ENCODE measurements at places on chromosomes 2 and 18.

GRCh38 chr2:6025391-6025790 is 333.2 kb downstream of the SOX11 start:
- no peak for DNase-seq

GRCh38 chr2:234752966-234753365 is 198.9 kb upstream of the SH3BP4 start:
- DNase-seq = no peak

DNA sequence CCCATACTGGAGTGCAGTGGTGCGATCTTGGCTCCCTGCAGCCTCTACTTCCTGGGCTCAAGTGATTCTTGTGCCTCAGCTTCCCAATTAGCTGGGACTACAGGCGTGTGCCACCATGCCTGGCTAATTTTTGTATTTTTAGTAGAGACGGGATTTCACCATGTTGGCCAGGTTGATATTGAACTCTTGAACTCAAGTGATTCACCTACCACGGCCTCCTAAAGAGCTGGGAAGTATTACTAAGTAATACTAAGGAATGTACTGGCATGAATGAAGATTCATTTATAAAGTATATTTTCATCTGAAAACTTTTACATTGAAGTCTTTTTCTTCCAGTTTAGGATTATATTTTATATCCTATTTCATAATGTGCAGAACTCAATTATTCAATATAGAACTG is 38.1 kb downstream of the NUP35 start:
- peak; percentile 74 for DNase-seq

- DNase-seq = no peak
These were observed 88.2 kb downstream of the ACKR3 start for GRCh38 chr2:236657801-236658200.

DNA sequence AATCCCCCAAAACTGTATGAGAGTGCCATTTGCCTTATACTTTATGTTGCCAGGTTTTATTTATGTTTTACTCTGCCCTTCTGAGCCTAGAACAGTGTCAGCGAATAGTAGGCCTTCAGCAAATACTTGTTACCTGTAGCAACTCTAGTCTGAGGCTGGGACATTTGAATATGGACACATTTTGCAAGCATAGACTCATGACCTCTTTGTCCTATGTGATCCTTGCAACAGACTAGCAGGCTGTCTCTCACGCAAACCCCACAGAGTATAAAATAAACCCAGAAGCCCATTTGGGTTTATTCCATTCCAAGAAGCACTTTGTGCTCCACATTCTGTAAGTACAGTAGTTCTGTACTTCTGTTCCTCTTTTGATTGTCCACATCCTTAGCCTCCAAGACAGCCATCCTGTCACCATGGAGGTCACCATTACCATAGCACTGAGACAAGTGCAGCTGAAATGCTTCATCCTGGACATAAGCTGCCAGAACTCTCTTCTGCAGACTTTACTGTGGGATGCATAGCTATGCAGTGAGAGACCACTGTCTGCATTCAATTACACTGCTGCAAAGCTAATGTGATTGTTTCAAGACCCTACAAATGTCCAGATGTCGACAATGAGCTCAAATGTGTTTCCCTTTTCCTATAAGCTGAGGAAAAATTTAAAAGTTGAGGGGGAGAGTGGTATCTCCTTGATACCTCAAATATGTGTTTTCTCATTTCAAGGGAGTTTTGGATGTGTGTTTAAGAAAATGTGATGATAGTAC is 425.7 kb downstream of the PID1 start:
- no peak for DNase-seq

DNA sequence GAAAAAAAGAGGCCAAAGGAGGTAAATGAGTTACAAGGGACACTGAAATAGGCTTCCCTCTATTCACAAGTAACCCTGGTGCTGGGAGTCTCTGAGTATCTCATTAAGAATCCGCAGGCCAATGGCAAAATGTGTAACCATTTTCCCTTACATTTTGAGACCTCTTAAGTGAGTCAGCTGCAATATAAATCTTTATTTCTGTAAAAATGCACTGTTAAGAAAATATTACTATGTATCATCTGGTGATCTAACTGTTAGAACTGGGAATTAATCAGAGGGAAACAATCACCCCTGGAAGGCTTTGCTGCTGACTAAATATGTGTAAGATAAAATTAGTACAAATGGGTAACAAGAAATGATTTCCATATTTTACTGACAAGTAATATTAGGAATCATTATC is 483.1 kb upstream of the CHST9 start:
- DNase-seq = no peak

GRCh38 chr2:106025796-106026195 is 168.3 kb downstream of the UXS1 start:
- no peak for DNase-seq

- DNase-seq = no peak
These were observed 175.4 kb downstream of the MEMO1 start for GRCh38 chr2:31835450-31835849.

DNA sequence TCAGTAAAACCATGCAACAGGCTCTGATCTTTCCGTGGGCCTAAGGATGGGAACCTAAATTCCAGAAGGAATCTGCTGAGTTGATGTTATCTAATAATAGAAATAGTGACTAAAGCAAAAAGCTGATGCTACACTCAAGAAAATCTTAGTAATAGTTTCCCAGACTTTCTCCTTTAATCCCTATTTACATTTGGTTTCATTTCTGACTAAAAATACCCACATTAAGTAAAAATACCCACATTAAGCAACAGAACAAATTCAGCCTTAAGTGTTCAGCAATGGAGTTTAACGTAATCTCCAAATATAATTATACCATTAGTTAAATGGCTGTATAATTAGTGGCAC is 50.3 kb downstream of the CCBE1 start:
- DNase-seq = no peak

DNA sequence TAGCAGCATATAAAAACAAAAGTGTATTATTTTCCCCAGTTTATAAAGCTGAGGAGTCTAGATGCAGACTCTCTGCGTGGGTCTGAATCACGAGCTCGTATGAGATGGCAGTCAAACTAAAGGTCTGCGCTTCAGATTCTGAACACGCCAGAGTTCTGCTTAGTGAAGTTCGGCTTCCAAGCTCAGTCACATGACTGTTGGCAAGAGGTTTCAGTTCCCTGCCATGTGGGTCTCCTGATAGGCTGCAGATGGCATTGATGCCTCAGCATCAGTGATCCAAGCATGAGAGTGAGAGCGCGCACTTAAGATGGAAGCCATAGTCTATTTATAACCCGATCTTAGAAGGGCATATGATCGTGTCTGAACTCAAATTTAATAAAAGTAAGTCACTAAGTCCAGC is 242.8 kb upstream of the DOK6 start:
- no peak for DNase-seq

DNA sequence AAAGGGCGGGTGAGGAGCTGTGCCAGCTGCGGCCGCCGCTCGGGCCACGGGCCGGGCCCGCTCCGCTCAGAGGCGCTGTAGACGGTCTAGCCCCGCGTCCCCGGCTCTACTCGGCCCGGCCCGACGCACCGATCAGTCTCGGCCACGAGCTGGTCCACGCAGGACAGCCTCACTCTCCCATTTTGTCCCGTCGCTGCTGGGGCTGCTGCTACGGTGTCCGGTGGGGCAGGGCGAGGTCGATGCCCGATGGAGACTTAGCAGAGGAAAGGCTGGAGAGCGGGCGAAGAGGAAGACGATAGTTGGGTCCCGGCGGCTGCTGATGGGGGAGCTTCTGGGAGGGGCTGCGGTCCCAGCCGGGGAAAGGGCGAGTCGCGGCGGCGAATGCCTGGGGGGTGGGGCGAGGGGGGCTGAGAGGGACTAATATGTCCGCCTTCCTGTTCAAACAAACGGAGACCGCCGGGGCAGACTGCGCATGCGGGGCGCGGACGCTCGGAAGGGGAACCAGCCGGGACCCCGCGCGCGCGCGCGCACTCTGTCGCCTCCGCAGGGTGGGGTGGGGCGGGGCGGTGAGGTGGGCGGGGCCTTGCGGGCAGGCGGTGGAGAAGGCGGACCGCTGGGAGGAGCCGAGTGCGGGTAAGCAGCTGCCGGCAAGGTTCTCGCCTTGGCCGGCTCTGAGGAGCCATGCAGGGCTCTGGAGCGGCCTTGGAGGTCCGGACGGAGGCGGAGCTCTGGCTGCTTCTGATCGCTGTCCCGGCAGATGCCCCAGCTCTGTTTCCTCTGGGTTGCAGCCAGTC is at the start of gene ROCK1:
TSS of gene ROCK1 (minus strand) at position 468 of the 794 bp plus-strand sequence. CDS start 903 bp downstream, outside the sequence.
- DNase-seq = peak; percentile 95

- peak; percentile 75 for DNase-seq
These were observed 305.4 kb upstream of the HS6ST1 start for GRCh38 chr2:128623776-128624761.

Measured in cardiac fibroblast (primary cell).